ENCODE measurements at places on chromosomes 12 and 14. TPM values are rescaled to one million over a fixed set of nuclear protein-coding genes. Genes with fewer than 3 reads are reported as not detected.
A peak's percentile ranks its signal among the peaks of the same experiment; 100 is the strongest.

Gene BHLHE41
- total RNA-seq: 9.5 TPM

DNA sequence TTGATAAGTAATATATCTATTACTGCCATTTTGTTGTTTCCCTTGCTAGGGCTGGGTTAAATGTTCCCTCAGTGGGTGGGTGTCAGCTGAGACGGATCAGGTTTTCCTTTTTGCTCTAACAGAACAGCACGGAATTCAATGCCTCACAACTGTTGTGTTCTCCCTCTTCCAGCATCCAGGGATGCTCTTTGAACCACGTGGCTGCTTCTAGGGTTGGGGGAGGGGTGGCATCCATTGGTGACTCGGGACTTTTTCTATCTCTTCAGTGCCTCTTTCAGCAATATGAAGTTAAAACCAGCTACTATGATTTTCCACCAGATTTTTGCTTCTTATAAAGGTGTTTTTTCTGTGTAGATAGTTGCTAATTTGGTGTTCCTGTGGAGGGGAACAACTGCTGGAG, 884.9 kb upstream of the FOXG1 start:
- no peak for DNase-seq

- no peak for DNase-seq
Observed at GRCh38 chr14:90440021-90440451, 43.2 kb downstream of the CALM1 start.

DNA sequence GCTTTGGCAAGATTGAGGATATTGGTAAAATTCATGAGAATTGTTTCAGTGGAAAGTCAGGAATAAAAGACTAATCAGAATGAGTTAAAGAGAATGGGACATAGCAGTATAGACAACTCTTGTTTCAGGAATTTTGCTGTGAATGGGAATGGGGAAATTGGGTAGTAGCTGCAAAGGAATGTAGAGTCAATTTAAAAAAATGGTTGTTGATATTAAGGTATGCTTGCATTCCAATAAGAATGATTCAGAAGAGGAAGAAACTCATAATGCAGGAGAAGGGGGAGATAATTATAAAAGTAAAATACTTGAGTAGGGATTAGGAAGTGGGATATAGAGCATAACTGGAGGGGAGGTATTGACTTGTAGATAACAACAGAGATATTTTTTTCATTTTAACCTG, 40.7 kb downstream of the MNAT1 start:
- no peak for DNase-seq

DNA sequence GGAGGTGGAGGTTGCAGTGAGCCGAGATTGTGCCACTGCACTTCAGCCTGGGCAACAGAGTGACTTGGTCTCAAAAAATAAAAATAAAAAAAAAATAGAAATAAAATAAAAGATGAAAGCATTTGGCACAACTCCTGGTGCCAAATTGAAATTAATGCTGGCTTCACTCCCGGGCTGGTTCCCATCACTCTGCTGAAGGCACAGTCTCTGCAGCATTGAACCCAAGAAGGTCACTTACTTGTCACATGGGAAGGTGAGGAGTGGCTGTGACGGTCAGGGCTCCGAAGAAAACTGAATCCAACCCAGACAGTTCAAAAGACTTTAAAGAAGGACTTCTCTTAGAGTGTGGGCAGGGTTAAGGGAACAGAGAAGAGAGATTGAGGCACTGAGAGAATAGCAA, 10.5 kb upstream of the CCDC63 start:
- no peak for DNase-seq

Gene CLEC7A
- total RNA-seq: not detected

Gene TEX52
- total RNA-seq: not detected

DNA sequence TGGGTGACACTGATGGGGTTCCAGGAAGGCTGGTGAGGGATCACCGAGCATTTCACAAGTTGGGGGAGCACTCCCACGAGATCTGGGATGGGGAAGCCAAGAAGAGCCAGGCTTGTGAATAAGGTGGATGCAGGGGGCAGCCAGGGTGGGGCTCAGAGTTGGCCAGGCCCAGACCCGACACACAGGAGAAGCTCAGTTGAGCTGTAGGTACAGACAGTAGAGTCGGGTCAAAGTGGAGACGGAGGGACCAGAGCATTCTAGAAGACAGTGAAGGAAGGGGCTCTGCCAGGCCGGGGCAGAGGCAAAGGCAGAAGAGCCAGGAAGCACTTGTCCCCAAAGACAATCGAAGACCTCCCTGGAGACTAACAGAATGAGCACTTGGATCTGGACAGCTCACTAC, 70.9 kb upstream of the BCL11B start:
- no peak for DNase-seq

Gene SMCO2
- total RNA-seq: not detected

Gene PTGDR
- total RNA-seq: not detected

DNA sequence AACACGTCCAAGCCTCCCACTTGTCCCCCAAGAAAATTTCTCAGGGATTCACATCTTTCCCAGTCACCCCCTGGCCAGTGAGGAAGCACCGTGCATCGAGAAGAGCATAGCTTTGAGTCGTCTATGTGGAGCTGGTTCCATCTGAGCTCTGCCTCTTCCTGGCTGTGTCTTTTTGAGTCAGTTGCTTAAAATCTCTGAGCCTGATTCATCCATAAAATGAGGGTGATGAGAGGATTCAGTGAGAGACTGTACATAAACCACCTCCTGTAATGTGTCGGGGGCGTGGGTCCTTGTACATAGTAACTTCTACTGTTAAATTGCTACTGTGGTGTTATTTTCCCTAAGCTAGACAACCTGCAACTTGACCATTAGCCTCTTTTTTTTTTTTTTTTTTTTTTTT, 13.8 kb downstream of the CD9 start:
- no peak for DNase-seq

DNA sequence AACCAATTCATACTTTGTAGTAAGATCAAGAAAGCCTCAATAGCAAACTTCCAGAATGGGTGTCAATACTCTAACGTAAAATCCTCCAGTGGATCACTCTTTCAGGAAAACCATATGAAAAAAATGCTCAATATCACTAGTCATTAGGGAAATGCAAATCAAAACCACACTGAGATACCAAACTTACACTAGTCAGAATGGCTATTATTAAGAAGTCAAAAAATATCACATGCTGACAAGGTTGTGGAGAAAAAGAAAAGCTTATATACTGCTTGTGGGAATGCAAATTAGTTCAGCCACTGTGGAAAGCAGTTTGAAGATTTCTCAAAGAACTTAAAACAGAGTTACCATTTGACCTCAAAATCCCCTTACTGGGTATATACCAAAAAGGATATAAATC, 49.5 kb upstream of the ATXN7L3B start:
- no peak for DNase-seq

DNA sequence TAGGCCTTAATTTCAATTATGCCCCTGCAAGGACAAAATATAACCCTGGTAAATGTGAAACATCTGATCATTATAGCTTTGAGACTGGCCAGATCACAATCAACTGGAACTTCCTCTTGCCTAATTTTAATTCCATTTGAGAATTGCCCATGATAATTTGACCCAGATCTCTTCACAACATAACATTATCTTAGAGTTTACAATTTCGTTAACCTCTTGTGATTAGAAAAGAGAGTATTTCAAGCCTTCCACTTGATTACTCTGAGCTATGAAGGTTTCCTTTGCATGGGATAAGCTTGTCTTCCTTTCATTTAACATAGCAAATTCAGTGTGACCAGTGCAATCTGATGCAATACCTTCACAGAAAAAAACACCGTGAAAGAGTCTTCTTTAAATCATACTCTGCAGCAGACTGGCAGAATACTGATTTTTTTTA, 143.6 kb downstream of the DUSP6 start:
- no peak for DNase-seq

DNA sequence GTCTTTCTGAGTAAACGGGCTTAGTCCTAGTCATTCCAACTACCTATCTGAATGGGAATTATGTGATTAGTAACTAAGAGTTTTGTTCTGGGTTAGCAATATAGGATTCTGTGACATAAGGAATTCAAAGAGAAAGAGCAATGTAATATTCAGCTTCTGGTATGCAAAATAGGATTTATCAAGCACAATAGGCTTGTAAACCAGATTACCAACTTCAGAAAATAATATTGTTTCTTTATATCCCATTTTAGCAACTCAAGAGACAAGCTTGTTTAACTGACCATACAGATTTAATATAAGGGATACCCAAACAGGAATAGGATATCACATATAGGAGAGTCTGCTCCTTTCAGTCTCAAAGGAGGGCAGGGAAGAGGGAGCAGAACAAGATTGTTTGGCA, 240.9 kb downstream of the CEP128 start:
- DNase-seq: no peak

GRCh38 chr14:56555921-56556570, 23.6 kb upstream of the TMEM260 start:
- peak; percentile 63 for DNase-seq

DNA sequence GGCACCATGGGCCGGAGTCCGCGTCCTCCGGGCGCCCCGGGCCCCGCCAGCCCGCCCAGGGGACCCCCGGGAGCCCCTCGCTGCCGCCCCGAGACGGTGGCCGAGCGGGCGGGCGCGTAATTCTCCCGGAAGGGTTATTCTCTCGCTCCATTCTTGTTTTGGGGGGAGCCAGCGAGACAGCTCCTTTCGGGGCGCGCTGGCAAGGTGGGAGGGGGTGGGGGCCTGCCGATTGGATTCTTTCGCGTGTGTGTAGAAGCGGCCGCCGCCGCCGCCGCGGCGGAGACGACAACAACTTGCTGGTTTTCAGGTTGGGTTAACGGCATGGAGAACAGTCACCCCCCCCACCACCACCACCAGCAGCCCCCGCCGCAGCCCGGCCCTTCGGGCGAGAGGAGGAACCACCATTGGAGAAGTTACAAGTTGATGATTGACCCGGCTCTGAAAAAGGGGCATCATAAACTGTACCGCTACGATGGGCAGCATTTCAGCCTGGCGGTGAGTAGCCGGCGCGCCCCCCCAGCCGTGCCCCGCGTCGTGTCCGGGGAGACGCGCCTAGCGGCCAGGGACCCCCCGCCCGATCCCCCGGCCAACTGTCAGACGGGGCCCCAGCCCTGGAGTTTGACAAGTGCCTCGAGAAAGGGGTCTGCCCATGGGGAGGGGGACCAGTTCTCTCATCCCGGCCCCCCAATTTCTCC, 755 bp downstream of the SETD1B start:
- DNase-seq: no peak

GRCh38 chr12:56541631-56542030, 20.0 kb downstream of the RBMS2 start:
- no peak for DNase-seq

Gene SLC8A3
- total RNA-seq: not detected

DNA sequence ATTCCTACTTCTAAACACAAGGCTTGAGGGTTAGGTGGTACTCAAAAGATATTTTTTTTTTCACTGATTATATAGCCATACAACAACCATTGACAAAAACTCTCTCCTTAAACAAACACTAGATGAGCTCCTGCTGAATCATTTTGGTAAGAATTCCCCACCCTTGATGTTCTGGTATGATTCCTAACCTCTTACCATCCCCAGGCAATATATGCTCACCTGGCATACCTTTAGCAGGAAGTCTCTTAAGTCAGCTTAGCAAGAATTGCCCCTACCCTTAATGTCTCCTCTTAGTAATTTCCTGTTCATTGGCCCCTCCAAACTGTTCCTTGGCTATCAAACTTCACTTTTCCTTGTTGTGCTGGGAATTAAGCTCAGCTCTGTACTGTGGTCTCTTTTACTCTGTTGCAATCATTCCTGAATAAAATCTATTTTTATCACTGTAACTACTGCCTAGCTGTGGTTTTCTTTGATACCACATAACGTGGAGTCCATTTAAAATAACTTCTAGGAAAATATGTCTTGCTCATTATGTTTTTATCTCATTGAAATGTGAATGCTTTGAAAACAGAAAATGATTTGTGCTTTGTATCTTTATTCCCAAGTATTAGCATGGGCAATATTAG, 712.6 kb downstream of the SLC16A7 start:
- DNase-seq: no peak

- DNase-seq: peak; percentile 78
Observed at GRCh38 chr14:99884834-99885648, 91.8 kb downstream of the EML1 start.

Gene NDRG2
- 13.4 TPM for total RNA-seq

Gene LRIG3
- total RNA-seq: 8.9 TPM

DNA sequence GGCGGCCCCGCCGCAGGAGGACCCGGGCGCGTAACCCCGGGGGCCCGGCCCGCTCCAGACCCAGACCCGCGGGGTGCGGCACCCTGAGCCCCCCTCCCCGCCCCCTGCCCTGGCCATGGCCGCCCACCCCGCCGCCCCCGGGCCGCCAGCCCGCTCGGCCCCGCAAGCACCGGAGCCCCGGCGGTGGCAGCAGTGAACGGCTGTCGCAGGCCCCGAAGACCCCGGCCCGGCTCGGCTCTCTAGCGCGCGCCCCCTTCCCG, 221 bp downstream of the MARCHF9 start:
- no peak for DNase-seq

GRCh38 chr12:52865090-52865944, 16.5 kb upstream of the KRT78 start:
- peak; percentile 86 for DNase-seq

Gene NPFF
- total RNA-seq: not detected

- no peak for DNase-seq
Observed at GRCh38 chr12:46874642-46875041, 48.8 kb upstream of the SLC38A4 start.

Gene CPSF6
- 29.0 TPM for total RNA-seq

GRCh38 chr14:63857466-63858030, 4.7 kb downstream of the SYNE2 start:
- no peak for DNase-seq

- DNase-seq: peak; percentile 75
Observed at GRCh38 chr14:82710267-82710841, 1176.7 kb upstream of the SEL1L start.

DNA sequence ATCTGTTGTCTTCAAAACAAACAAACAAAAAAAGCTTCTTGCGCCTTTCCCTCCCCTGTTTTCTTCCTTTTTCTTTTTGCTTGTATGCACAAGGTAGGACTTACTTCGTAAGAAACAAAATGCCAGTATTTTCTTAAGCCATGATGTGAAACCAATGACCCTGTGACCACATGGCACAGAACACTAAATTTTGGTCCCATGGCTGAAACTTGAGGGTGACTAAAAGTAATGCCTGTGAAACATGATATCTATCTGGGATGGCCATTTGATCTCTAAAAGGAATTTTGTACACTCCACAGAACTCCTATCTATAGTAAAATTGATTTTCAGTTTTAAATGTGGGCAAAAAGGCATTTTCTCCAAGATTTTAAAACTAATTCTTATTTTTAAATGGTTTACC, 63.6 kb downstream of the PAPOLA start:
- peak; percentile 38 for DNase-seq

DNA sequence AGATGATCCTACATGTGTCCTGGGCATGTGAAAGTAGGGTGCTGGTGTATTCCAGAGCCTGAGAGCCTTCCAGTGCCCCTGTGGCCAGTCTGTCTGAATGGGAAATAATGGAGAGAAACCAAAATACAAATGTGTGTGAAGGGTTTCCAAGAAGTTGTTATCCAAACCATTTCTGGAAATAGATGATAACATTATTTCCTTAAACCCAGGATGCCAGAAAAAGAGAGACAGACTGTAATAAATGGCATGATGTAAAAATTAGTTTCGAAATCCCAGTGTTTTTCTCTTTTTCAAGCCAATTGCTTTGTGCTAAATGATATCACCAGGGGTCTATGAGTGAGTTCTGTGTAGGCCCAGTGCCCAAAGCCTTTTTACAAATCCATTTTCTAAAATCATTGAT, 175.3 kb downstream of the PHLDA1 start:
- no peak for DNase-seq

GRCh38 chr12:88834226-88834625, 254.0 kb upstream of the KITLG start:
- DNase-seq: no peak

- DNase-seq: no peak
Observed at GRCh38 chr12:93185369-93185741, 192.4 kb upstream of the NUDT4 start.

GRCh38 chr12:100101000-100101399, 41.7 kb downstream of the BLTP3B start:
- no peak for DNase-seq

GRCh38 chr12:112096070-112096469, 12.5 kb downstream of the NAA25 start:
- DNase-seq: no peak

Data from SK-MEL-5 (cell line).